Activated CD8-positive, alpha-beta T cell treated with anti-CD3 and anti-CD28 coated beads for 36 hours (primary cell): ENCODE measurements at places on chromosomes 16 and 17. TPM values are rescaled to one million over a fixed set of nuclear protein-coding genes. Genes with fewer than 3 reads are reported as not detected.

- no peak for DNase-seq
Measured at GRCh38 chr17:52790359-52790955, 631.9 kb upstream of the CA10 start.

DNA sequence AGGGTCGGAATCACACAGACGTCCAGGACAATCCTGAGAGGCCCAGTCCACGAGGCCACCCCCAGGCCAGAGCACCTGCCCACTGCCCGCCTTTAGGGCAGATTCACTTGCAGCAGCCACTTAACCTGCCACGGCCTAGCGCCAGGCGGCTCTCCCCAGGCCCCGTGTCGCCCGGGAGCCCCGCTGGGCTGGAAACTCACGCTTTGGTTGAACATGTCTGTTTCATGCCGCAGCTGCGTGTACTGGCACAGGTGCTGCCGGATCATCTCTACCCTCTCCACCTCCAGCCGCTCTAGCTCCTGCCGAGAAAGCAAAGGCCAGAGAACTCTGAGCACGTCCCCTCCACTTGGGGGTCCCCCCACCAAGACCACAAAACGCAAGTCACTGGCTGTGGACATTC lies 12.7 kb upstream of the RCVRN start:
- no peak for DNase-seq

GRCh38 chr16:89048871-89049422 lies 44.7 kb upstream of the ACSF3 start:
- no peak for DNase-seq

DNA sequence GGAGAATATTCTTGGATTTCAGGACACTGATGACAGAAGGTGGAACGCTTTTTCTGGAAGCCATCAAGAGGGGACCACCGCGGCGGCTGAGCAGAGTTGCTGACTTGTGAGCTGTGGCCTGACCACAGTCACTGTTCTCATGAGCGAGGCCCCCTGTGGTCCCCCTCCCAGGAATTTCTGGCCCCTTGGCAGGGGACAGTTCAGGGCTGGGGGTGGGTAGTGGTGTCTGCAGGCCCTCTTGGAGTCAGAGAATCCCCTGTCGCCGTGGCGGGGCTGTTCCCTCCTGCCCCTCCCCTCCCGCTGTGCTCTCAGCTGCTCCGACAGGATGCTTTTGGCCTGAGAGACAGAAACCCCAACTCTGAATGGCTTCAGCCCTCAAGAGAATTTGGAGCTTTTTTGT lies 292.0 kb downstream of the SEC14L1 start:
- DNase-seq: peak; percentile 65

- no peak for DNase-seq
Measured at GRCh38 chr16:473046-474043, 47.9 kb downstream of the RAB11FIP3 start.

DNA sequence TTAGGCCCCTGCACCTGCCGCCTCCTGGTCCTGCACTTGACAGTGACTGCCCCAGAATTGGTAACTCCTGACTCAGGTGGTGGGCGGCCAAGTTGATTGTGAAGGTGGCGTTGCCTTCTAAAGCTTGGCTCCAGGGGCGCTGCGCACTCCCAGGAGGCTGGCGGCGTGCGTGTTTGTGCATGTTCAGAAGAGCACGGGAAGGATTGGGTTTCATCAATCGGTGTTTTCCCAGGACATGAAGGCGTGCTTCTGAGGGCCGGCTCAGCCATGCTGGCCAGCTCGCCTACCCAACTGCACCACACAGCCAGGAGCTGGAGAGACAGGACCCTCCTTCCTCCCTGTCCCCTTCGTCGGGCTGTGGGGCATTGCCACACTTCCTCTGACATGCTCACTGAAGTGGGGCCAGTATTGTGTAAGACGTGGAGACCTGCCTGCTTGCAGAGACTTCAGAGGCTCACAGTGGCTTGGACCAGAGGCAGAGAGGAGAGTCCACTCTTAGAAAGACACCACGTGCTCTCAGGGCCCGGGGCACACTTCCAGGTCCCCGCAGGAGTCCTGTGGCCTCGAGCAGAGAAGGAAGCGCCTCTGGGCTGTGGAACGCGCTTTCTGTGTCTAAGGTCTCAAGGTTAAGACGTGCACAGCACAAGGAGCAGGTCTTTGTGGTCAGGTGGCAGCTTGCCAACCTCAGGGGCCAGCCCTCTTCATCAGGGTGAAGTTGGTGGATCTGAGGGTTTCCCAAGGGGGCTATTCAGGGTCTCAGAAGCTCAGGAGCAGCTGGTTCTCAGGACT lies 2.8 kb downstream of the RAB40C start:
- DNase-seq: no peak

GRCh38 chr17:8695241-8695640 lies 49.4 kb downstream of the CCDC42 start:
- no peak for DNase-seq

DNA sequence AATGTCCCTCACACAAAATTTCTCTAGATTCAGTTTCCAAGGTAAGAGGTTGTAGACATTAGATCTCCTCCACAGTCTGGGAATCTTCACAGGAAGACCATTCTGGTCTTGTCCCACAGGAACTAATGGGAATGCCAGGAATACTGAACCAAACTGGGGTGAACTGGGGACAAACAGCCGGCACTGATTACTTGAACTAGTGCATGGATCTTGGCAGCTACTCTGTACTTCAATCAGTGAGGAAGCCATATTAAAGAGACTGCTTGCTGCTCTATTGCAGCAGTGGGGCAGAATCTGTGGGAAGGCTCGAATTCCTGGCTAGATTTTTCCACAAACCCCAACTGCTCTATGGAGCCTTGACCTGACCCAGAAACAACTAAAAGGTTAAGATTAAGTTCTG lies 268.9 kb upstream of the AXIN2 start:
- DNase-seq: no peak

DNA sequence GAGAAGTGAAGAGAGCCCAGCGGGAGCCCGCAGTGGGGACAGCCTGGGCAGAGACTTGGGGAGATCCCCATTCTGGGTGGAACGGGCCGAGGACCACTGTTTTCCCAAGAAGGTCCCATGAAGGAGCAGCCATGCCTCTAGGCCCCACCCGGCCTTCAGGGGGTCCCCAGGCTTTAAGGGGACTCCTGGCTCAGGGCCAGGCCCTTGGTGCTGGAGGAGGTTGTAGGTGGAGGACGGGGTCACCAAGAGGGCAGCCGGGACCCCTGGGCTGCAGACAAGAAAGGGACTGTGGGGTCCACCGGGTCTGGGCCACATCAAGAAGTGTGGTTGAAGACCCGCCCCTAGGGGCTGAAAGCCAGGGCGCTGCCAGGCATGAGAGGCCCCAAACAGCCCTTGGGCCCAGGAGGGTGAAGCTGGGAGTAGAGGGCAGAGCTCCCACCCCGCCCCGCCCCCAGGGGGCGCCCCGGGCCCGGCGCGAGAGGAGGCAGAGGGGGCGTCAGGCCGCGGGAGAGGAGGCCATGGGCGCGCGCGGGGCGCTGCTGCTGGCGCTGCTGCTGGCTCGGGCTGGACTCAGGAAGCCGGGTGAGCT lies at the start of gene PRSS21:
Gene PRSS21 (plus strand): TSS at position 487 of the 589 bp plus-strand sequence. CDS start 32 bp downstream, at position 519.
- DNase-seq: peak; percentile 51

GRCh38 chr16:80997139-80997798 lies 9.4 kb downstream of the CMC2 start:
- no peak for DNase-seq

DNA sequence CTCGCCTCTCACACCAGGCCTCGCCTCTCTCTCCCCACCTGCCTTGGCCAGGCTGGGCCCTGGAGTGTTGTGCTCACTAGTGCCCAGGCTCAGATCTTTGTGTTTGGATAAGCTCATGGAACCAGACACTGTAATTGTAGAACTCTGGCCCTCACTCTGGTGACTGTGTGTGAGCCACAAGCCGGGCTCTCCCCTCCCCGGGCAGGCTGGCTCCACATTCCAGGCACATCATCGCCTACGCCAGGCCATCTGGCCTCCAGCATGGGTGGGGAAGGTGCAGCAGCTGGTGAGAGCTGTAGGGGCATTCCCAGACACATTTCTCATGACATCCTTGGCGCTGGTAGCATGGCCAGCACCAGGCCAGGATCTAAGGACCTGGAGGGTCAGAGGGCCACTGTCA lies 202.3 kb downstream of the RAB11FIP4 start:
- DNase-seq: no peak

DNA sequence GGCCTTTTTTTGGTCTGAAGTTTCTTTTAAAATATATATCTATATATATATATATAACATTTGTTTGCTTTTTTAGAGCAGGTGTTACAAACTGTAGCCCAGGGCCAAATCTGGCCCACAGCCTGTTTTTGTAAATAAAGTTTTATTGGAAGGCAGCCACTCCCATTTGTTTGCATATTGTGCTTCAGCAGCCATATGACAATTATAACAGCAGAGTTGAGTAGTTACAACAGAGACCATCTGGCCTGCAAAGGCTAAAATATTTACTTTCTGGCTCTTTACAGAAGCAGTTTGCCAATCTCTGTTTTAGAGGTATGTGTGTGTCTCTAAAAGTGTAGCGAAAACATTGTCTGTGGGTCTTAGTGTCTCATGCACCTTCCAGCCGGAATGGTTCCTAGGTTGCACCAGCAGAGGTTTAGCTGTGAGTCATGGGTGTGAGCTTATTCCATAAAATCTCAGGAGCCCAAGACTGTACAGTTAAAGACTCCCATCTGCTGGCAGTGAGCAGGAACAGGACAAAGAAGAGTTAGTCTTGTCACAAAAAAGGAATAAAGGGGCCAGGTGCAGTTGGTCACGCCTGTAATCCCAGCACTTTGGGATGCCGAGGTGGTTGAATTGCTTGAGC lies 23.8 kb downstream of the LCMT1 start:
- no peak for DNase-seq

- no peak for DNase-seq
Measured at GRCh38 chr17:58414596-58414997, 2.7 kb downstream of the RNF43 start.

GRCh38 chr17:43661699-43662412 lies at the start of gene MEOX1:
Gene MEOX1 (minus strand): TSS chr17:43661922. CDS start chr17:43661534, 388 bp downstream.
- DNase-seq: peak; percentile 57

- no peak for DNase-seq
Measured at GRCh38 chr17:27523712-27524111, 67.5 kb downstream of the KSR1 start.

DNA sequence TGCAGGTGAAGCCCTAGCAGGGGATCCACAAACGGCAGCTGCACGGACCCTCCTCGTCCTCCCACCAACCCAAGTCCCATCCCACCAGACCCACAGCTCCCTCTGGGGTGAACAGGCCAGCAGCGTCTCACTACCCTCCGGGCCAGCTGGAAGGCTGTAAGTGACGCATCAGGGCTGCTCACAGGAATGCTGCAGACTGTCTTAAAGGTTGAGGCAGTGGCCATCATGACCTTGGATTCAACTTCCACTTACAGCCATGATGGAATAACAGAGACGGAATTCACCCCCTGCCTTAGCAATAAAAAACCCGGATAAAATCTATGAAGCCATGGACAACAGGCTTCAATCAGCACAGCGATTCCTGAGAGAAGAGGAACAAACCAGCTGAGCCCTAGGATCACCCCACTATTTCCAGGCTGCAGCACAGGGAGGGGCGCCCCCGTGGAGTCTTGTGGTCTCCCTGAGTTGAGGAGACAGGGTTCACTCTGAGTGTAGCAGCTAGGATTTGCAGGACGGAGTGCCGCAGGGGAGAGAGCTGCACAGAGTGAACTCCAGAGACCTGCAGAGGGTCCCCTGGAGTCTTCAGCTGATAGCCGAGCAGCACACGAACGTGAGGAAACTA lies 10.5 kb downstream of the FAM83G start:
- no peak for DNase-seq

DNA sequence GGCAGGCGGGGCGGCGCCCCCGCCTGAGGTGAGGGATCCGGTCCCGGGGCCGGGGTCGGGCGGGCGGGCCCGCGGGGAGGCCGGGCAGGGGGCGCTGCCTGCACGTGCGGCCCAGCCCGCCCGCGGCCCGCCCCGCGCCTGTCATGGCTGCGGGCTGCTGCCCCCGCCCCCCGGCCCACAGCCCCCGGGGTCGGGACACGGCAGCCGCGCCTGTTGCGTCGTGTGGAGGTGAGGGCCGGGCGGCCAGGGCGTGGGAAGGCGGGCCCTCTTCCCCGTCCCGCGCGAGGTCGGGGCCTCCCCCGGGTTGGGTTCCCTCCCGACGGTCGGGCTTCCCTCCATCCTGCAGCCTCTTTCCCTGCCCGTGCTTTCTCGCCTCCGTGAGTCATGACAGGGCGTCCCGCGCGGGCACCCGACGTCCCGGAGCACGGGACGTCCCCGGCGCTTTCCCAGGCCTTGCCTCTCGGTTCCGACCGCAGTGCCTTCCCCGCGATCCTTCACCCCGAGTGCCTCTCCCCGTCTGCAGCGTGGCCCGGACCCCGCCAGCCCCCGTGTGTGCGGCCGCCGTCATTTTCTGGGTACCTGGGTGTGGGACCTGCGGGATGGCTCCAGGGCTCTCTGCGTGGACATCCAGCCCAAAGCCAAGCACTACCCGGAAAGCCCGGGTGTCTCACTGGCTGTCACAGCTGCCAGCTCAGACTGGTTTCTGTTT lies 76.7 kb downstream of the CHD9 start:
- peak; percentile 66 for DNase-seq

DNA sequence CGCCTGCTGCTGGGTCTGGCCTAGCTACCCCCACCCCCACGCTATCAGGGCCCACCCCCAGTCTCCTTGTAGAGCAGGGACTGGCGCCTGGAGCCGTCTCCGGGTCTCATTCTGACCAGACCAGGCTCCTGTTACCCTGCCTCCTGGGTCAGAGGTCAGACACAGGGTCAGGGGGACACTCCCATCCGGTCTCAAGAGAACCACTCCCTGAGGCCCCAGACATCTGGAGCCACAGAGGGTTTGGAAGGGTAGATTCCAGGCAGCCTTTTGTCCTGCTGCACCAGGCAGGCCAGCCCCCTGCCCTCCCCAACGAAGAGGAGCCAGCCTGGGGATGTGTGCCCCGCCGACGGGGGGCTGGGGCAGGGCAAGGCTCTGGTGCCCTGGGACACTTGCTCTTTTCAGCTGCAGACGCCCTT lies 944 bp upstream of the WFIKKN1 start:
- DNase-seq: no peak

DNA sequence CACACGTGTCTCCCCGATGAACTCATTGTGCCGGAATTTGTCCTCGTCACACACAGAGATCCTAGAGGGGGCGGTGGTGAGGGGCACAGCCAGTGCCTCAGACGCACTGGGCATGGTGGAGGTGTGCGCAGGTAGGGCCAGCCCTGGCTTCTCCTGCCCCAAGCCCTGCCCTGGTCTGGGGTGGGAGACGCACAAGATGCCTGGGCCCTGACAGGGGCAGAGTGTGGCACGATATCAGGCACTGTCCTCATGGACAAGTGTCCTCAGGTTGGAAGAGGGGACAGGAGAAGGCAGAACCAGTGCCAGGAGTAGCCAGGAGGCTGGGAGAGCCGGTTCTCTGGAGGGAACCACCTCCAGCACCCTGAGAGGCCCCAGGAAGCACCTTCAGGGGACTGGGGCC lies 20.0 kb downstream of the DOC2B start:
- no peak for DNase-seq

Gene EPOP
- total RNA-seq: 31.8 TPM

Gene ANKFN1
- not detected for total RNA-seq

Gene KRTAP17-1
- total RNA-seq: not detected

Gene DOC2A
- 0.68 TPM for total RNA-seq

Gene ZNF785
- 10.3 TPM for total RNA-seq

Gene PYDC1
- not detected for total RNA-seq

Gene ABHD15
- 10.1 TPM for total RNA-seq

Gene CTRB2
- not detected for total RNA-seq

Gene CES5A
- not detected for total RNA-seq

Gene TP53TG3B
- not detected for total RNA-seq
